ENCODE measurements at places on chromosomes 1 and 21.

- no peak for DNase-seq
Observed at GRCh38 chr1:43302201-43302600, 1.4 kb downstream of the TIE1 start.

DNA sequence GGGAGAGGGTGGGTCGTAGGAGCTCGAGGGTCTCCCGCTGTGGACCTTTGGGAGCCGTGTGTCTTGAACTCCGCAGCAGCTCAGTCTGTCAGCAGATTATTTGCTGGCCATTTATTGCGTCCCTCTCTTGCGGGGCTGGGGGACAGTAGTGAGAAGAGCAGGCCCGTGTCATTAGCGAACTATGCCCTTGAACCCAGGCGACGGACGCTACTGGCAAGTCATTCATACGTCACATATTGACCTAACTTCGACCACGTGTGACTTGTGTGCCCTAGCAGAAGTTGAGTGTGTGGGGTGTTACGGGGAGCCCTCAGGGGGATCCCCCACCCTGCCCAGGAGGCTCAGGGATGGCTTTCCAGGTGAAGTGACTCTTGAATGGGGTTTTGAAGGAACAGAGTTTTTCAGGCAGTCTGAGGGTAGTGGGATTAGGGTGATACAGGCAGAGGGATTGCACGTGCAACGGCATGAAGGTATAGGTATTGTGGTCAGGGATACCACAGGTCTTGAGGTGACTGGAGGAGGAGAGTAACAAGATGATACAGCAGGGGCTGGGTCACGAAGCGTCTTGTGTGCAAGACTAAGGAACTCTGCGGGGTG lies 13.0 kb downstream of the RCC1 start:
- no peak for DNase-seq

DNA sequence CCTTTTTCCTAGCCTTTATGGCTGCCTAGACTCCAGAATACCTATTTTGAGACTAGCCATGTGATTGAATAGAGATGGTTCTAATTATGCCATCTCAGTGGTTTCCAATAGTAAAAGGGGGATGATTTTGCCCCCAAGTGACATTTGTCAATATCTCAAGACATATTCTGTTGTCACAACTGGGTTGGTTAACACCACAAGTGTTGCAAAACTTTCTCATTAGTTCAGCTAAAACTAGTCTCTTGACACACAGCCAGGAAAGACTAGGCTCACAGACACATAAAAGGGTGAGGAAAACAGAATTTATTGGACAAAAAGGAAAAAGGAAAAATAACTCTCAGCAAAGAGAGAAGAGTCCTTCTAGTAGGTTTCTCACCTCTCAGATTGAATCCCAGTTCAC lies 39.9 kb upstream of the GBP5 start:
- DNase-seq: no peak

GRCh38 chr1:119878171-119878570 lies 18.1 kb downstream of the ADAM30 start:
- peak; percentile 18 for DNase-seq

DNA sequence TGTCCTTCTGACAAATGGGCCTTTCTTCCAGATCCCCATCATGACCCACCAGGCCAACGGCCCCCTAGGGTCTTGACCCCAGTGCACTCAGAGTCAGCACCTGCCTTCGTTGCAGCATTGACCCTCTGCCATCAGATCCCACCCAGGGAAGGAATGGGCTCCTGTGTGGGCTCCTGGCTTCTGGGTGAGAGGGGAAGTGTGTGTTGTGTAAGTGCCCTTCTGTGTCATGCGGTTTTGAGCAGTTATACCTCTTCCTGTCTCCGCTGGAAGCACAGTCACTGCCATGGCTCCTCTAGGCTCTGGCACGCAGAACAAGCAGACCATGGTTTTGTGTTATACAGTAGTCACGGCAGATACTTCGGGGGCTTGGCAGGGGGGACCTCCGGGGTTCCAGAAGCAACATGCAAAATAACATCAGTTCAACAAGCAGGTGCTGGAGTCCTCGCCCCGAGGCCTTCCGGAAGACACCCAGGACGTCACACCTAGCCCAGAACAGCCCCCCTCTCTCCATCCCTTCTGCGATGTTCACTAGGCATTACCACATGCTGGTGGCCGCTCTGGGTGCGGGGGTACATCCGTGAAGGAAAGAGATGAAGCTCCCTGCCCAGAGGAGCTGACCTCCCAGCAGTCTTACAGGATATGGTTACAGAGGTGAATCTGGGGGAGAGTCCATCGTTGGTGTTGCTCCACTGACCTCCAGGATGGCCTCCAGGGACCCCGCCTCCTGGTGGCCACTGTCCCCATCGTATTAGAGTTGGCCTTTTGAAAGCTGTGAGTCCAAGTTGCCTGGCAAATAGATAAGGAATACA lies 17.4 kb upstream of the KCNAB2 start:
- no peak for DNase-seq

- DNase-seq: no peak
Observed at GRCh38 chr1:215568299-215568692, 1.2 kb downstream of the KCTD3 start.

DNA sequence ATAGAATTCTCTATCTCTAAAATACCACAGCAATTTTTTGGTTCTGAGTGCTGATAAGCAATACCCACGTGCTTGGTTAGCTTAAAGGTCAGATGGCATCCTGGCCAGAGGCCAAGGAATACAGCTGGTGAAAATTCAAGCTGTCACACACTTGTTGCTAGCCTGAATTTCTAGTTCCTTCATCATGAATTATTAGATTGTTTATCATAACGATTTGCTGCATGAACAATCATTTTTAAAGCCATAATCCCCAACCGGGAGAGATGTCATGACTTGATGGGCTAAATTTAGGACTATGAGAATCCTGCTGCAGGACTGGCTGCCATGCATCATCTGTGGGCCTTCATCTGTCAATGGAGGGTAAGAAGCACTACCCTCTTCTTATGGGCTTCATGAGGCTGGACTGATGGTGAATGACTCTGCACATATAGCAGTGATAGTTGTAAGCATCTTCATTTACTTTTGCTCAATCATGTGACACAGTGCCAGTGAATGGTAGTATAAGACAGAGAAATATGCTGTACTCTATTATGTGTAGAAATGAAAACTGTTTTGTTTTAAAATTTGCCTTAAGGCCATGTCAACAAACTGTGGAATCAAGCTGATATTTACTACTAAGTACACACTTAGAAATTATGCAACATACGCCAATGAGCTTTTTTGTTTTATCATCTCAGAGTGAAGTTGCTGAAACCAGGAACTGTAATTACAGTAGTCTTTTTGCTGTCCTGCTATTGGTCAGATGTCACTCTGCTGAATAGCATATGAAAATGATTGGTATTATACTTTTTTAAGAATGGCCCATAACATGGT lies 80.5 kb upstream of the RALGPS2 start:
- peak; percentile 56 for DNase-seq

DNA sequence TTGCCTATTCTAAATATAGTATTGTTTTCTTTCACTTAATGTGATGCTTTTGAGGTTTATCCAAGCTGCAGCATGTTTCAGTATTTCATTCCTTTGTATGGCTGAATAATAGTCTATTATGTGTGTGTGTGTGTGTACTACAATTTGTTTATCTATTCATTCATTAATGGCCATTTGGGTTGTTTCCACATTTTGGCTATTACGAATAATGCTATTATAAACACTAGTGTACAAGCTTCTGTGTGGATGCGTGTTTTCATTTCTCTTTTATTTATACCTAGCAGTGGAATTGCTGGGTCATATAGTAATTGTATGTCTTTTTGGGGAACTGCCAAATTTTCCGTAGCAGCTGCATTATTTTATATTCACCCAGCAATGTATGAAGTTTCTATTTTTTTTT lies 15.0 kb upstream of the THEM5 start:
- no peak for DNase-seq

- DNase-seq: no peak
Observed at GRCh38 chr1:67214420-67215174, 48.3 kb downstream of the IL23R start.

DNA sequence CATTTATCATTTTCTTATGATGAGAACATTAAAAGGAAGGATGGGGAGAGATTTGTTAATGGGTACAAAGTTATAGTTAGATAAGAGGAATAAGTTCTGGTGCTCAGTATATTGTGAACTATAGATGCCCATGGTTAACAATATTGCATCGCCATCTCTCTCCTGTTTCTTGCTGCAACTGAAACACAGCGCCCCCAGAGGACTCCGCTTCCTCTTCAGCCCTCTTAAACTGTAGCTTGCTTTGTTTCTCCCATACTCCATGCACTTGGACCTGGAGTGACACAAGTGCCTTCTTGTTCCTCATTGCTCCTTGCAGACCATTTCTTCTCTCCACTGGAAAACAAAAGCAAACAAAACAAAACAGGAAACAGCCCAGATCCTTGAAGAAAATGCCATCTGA lies 70.1 kb upstream of the NTPCR start:
- peak; percentile 5 for DNase-seq

DNA sequence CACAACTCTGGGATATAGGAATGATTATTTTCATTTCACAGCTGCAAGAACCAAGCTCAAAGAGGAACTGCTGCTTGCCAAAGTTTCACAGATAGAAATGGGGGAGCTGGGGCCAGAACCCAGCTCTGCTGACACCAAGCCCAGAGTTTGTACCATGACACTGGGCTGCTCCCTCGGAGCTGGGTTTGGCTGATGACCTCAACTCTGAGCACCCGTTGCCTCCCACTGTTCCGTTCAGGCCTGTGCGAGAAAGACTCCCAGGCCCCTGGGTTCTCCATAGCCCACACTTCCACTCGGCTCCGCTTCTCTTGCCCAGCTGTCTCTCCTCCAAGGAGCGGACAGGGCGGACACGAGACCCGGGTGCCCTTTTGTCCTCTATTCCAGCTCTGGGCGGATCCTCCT lies 55.2 kb downstream of the NGF start:
- no peak for DNase-seq

DNA sequence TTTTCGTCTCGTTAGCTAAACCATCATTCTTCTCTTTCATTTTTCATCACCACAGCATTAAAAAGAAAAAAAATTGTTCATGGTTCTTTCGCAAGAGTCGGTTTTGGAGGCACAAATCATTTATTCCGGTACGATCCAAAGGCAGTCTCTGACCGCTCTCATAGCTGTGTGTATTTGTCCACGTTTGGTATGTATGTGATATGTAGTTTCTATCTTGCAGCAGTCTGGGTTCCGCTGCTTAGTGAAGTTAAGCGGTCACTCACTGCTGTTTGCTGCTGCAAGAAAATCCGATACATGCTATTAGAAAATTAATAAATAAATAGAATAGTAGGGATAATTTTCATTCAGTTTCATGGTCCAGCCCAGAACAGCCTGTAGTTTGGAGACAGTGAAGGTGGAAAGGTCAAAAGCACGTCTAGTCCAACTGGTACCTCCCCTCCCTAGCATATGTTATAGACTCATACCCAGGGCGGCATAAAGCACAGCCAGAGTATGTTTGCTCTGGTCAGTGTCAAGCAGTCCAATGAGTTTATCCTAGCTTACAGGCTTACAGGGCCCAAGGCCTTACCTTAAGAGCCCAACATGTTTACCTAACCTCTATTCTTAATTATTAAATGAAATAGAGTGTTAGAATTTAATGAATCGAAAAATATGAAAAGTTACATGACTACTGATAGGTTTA lies 2.5 kb downstream of the FMN2 start:
- no peak for DNase-seq

- DNase-seq: no peak
Observed at GRCh38 chr1:246733704-246734103, 9.5 kb downstream of the SCCPDH start.

DNA sequence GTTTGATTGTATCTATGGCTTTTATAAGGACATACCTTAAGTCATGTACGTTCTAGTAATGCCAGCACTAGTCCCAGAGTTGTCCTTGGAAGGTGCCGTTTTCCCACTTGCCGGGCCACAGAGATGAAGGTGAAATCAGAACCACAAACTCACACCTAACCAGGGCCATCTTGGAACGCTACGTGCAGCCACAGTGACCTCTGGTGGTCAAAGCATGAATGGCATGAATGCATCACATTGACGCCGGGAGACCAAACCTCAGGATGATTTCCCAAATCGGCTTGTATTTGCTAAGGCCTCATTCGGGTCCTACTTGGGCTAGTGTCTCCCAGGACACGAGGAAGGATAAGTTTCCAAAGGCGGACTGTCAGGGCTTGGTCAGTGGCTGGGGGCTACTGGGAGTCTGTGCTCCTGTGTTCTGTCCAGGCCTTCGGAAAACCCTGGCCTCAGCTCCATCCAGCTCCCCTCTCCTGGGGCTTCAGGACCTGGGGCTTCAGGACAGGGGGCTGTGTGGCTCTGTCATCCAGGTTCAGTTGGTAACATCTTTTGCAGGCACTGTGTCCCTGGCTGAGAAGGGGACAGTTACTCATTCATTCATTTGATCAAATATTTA lies 260.5 kb downstream of the PRDM2 start:
- DNase-seq: peak; percentile 75

GRCh38 chr1:212621949-212622305 lies 13.4 kb downstream of the ATF3 start:
- no peak for DNase-seq

- peak; percentile 100 for DNase-seq
Observed at GRCh38 chr1:35268282-35269200, at the start of gene ZMYM4. TSS of gene ZMYM4 (plus strand) at chr1:35268709. CDS start at chr1:35269047, 338 bp downstream.

DNA sequence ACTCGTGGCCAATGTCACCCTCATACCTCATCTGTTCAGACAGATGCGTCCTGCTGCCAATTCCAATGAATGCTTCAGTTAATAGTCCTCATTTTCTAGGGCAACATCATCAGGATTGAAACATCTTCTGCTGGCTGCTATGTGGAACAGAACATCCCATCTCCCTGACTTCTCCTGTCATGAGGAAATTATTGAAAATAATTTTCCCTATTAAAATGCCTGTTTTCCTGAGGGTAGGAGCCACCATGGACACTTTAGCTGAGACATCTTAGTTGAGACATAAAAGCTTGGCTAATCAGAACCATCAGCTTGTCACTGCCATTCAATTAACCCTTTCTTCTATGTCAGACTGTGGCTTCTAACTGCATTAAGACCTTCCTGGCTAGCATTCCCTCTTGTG lies 396.1 kb downstream of the HHAT start:
- DNase-seq: no peak
